ENCODE measurements at places on chromosomes 7 and 10.

- DNase-seq = peak; percentile 38
Observed at GRCh38 chr10:30705625-30706149, 76.1 kb upstream of the LYZL2 start.

GRCh38 chr10:131211146-131211545, 100.4 kb downstream of the TCERG1L start:
- DNase-seq = no peak

DNA sequence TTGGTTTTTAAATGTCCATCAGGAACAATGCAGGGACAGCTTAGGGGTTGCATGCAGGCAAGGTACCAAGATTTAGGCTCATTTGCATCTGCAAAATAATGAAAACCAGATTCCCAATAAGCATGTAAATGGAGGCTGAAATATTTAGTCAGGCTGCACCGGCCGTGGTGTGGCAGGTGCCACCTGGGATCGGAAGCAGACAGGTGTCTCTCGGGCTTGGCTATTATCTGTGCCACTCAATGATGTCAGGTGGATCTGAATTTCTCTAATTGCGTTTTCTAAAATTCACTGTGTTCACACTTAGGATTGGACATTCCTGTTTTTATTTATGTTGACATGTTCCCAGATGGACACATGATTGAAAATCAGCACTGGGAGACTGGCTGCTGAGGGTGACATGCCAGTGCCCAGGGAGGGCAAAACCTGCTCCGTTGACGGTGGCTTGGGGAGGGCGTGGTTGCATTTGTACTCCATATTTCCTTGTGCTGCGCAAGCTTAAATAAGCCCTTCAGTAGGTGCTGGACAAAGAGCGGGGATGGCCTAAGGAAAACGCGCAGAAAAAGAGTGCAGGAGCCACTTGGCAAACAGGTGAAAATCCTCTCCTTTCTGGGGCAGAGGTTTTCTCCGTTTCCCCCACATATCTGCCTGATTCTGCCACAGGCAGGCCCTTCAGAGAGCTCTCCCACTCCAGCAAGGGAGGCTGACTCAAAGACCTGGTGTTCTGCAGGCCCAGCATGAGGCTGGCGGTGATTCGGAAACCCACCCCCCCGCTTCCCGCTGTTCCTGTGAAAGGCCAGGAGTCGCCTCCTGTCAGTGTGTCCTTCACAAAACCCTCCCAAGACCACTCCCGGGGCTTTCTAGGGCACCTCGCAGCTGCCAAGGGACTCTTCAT, 142.5 kb downstream of the WDR37 start:
- DNase-seq = no peak

- peak; percentile 56 for DNase-seq
Observed at GRCh38 chr10:16891375-16892313, 74.4 kb upstream of the RSU1 start.

GRCh38 chr7:80642871-80643270, 4.4 kb downstream of the CD36 start:
- DNase-seq = no peak

DNA sequence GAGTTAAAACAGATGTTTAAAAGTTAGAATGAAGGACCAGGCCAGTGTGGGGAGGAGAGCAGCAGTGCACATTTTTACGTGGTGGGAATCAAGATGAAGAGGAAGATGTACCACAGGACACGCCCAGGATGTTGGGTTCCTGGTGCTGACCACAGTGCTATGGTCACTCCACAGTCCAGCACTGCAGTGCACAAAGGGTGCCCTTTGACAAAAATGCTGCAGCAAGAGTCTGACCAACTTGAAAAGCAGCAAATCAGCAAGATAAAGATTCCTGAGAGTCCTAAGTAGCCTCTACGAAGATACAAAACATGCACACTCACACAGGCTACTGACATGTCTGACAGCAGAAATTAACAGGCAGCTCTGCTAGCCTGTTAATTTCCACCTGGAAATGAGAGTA, 107.1 kb downstream of the PIP4K2A start:
- DNase-seq = no peak

DNA sequence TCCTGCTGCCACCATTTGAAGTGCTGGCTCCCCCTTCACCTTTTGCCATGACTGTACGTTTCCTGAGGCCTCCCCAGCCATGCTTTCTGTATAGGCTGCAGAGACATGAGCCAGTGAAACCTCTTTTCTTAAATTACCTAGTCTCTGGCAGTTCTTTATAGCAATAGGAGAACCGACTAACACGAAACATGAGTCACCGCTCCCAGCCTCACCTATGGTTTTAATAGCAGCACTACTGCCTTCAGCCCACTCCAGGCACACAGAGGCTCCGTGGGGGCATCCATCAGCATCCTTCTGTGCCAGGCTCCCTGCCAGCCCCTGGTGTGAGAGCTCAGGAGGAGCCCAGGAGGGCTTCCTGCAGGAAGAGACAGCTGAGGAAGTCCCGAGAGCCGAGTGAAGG, 5.5 kb upstream of the ZNF316 start:
- no peak for DNase-seq

DNA sequence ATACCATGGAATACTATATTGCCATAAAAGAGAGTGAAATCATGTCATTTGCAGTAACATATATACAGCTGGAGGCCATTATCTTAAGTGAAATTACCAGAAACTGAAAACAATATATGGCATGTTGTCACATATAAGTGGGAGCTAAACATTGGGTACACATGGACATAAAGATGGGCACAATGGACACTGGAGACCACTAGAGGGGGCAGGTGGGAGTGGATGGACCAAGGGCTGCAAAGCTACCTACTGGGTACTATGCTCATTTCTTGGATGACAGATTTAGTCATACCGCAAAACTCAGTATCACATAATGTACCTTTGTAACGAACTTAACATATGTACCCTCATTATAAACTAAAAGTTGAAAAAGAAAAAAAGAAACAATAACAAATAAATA, 1167.6 kb downstream of the NXPH1 start:
- no peak for DNase-seq

DNA sequence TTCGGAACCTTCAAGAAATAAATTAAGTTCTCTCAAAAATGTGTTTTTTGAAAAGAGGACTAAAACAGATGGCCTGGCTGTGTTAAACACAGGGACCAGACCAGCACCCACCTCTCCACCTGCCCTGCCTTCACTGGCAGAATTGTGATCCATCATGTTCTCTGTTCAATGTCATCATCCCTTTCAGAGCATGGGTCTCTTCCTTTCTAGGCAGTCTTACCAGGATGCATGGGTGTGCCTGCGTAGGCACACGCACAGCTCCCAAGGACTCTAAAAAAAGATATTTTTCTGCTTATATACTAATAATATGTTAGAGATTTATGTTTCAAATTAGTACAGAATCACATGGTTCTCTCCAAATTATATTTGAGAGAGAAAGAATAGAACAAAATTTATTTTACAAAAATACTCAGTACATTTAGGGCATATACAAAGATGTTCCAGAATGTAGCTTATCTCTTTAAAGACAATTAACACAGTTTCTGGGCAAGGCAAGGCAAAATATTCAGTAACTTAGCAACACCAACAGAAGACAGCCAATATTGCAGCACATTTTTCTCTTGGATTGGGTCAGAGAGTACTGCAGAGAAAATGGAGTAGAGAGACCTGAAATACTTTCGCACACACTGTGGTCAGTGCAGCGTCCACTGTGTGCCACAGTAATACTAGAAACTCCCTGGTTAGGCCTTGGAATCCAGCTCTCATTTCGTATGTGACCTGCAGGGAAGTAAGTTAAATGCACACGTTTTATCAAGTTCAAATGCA, 52.8 kb downstream of the EGFR start:
- DNase-seq = no peak

DNA sequence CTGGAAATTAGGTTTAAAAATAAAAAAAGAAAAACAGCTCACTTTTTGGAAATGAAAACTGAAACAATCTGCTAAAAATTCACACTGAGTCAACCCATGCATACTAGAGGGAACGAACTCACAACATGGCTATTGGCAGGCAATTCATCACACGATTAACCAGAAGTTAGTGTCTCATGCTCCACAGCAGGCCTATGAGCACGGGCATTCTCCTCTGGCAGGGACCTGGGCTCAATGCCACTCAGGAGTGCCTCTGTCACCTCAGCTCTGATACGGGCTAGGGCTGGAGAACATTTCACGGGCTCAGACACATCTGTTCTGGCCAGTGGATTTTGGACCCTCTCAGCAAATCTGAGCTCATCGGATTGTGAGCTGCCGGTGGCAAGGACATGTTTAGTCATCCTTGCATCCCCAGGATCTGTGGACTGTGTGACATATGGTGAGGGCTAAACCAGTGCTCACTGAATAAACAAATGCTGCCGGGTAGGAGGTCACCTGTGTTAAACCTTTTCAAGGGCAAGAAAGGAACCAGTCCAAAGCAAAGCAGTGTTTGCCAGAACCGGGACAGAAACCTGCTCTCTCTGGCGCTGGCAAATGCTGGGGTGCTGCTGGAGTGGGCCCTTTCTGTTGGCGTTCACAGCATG, 40.1 kb downstream of the POLR3A start:
- DNase-seq = no peak

DNA sequence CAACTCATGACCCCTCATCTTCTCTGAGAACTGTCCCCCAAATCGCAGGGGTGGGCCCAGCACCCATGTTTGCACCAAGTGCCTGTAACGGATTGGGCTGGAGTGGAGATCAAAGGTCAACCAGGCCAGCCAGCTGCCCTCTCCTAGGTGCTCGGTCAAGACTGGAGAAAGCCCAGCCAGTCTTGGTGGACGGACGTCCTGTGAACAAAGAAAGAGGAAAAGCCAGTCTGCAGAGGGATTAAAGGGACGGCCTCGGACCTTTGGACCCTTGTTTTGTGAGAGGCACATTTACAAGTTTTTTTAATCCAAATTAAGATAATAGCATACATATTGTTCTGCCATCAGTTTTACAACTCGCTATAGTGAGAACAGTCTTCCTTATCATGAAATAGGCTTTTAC, 31.7 kb upstream of the GALNTL5 start:
- DNase-seq = no peak

GRCh38 chr10:76916536-76916935, 721.1 kb downstream of the KCNMA1 start:
- DNase-seq = no peak

DNA sequence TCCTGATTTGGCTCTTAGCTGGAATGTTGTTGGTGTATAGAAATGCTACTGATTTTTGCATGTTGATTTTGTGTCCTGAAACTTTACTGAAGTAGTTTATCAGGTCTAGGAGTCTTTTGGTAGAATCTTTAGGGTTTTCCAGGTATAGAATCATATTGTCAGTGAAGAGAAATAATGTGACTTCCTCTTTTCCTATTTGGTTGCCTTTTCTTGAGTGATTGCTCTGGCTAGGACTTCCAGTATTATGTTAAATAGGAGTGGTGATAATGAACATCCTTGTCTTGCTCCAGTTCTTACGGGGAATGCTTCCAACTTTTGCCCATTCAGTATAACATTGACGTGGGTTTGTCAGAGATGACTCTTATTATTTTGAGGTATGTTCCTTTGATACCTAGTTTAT, 52.0 kb downstream of the ZNF783 start:
- DNase-seq = no peak

DNA sequence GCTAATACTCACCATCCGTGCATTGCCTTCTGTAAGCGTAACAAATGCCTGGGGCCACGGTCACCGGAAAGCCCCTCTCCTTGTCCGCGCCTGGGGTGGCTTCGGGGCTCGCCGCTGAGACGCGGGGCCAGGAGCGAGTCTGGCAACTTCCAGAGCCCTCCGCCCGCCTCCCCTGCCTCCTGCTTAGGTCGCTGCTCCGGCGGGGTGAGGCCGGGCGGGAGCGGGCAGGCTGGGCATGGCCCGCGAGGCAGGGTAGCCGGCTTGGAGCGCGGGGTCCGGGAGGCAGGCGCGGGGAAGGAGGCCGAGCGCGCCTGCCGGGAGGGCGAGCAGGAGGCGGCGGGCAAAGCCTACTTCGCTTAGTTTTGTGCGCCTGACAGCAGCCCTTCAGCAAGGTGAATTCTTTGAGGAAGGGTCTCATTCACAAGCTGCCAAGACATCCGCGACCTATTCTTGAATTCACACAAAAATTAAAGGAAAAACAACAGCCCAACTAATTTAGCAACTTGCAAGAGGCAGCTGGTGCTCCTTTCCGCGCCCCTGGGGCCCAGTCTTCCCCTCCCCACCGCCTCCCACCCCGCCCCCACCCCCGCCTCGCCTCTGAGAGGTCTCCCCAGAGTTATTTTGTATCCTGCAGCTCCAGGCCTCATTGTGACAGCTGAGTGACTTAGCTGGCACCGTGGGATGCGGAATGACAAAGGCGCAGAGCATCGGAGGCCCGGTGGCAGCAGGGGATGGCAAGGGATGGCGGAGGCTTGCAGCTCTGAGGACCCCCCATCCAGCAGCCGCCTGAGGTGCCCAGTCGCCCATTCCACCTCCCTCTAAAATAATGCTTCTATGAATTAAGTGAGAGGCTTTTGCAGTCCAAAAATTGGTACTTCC, 12.8 kb upstream of the KAT6B start:
- no peak for DNase-seq
